Inflammatory macrophage treated with lipopolysaccharide for 1 hour (primary cell): ENCODE measurements at places on chromosomes 1 and 21.
A peak's percentile ranks its signal among the peaks of the same experiment; 100 is the strongest.

- peak; percentile 75 for DNase-seq
Observed at GRCh38 chr1:25520446-25521061, 22.9 kb upstream of the LDLRAP1 start.

GRCh38 chr21:31750843-31751242 lies 18.9 kb upstream of the SCAF4 start:
- no peak for DNase-seq

DNA sequence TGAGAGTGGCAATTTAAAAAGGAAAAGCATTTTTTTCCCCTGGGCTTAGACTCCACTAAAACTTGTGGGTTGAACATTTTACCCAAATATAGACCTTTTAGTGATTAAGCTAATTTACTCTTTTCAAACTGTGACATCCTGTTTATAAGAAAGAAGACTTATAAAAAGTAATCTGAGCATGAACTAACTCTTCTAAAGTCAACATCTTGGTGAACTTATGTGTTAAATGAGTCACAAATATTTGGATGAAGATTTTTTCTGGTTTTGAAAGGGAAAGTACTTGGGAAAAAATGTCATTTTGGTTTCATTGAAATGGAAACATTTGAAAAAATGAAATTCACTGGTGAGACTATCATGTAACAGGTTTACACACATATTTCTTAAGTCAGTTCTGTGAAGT lies 109.8 kb downstream of the KCNK2 start:
- no peak for DNase-seq

DNA sequence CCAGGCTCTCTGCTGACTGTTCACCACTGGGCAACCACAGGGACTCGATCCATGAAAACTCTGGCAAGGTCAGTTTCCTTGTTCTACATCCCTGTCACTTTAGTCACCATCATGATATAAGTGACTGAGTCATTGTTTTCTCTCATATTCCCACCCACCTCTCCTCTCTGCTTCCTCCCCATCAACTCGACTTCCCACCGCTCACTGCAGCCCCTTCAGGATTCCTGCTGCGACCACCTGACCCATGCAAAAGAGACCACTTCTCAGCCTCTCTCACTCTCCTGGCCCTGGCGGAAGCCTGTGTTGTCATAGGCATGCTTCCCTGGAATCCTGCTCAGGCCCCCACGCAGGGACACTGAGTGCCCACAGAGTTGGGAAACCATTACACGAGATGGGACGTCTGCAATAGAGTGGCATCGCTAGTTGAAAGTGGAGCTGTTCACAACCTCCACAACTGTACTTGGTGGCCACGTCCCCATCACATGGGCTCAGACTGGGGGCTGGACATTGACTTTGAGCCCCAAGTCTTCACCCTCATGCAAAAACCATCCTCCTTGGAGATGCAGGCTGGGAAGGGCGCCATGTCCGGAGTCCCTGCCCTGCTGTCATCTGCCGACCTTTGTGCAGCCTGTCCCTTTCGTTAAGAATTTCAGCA lies 1.8 kb upstream of the TFF2 start:
- DNase-seq = no peak

DNA sequence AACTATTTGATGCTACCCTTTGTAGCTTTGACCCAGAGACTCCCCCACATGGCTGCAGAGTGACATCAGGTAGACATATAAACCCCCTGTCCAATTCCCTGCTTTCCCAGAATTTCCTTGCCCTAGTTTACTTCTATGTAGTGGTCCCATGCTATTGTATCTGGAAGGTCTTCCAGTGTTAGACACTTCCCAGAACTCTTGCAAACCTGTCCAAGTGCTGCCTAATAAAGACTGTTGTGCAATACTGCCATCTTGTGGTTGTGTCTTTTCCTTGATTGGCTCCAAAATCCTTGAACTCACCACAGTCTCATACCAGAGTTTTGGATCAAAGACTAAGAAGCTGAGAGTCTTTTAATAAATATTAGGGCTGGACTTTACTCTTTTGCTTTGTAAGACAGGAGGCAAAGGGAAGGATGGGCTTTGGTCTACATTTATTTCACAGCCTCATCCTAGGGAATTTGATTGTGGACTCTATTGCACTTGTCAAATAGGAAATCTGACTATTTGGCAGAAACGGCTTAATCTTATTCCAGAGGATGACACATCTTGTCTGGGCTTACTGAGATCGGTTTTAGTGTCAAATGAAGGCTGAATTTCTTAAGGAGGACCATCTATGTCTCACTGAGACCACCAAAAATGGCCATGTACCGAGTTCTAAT lies 169.9 kb downstream of the LRRC7 start:
- peak; percentile 33 for DNase-seq

DNA sequence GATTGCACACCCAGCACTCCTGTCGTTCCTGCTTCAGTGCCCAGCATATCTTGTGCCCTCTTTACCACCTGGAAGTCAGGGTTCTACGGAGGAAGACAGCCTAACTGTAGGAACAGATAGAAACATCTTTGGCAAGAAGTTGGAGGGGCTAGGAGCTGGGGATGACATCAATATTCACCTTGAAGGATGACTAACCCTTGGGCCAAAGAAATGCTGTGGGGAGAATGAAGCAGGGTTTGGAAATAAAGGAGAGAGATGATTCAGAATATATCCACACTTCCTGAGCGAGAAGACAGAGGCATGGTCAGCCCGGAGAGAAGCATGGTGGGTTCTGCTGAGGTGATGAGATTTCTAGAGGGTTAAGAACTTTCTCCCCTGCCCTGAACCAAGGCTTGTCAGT lies 4.6 kb upstream of the NKAIN1 start:
- no peak for DNase-seq

- no peak for DNase-seq
Observed at GRCh38 chr1:7930645-7931445, 9.8 kb downstream of the TNFRSF9 start.

GRCh38 chr21:18776936-18777335 lies 373.4 kb upstream of the TMPRSS15 start:
- DNase-seq = no peak

GRCh38 chr1:162276493-162276892 lies 100.2 kb downstream of the SPATA46 start:
- peak; percentile 75 for DNase-seq

- no peak for DNase-seq
Observed at GRCh38 chr1:169624912-169625311, 5.0 kb downstream of the SELP start.

DNA sequence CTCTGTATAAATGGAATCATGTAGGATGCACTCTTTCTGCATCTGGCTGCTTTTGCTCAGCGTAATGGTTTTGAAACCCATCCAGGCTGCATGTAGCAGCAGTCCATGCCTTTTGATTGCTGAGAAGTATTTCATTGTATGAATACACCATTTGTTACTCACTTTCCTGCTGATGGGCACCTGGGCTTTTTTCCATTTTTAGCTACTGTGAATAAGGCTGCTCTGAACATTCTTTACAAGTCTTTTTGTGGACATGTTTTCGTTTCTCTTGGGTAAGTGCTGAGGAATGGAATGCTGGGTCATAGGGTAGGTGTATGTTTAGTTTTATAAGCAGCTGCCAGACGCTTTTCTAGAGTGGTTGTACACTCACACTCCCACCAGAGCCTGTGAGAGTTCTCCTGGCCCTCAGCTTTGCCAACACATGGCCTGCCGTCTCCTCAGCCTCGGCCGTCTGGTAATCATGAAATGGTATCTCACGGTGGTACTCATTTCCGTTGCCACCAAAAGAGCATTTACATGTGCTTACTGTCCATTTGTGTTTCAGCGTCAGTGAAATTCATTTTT lies 22.7 kb downstream of the SLX9 start:
- DNase-seq = no peak

DNA sequence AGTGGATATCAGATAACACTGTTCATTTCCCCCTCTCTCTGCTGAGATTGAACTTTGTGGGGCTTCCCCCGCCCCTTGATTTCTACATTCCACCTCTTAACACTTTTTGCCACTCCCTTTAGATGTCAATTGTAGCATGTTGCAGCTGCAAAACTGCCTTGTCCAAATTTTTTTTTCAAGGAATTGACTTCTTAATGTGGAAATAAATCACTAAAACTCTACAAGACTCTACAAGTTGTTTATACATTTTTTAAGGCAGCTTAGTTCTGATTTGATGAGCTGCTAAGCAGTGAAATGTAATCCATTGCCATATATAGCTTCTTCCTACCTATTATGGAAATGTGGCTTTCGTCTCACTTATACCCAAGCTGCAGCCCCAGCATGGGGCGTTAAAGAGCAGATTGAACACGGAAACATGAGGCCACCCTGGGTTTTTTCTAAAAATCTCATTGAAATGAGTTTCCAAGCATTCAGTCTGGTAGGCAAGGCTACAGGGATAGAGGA lies 132.2 kb downstream of the SYT2 start:
- DNase-seq = no peak

- DNase-seq = no peak
Observed at GRCh38 chr1:91440847-91441246, 36.2 kb upstream of the HFM1 start.

DNA sequence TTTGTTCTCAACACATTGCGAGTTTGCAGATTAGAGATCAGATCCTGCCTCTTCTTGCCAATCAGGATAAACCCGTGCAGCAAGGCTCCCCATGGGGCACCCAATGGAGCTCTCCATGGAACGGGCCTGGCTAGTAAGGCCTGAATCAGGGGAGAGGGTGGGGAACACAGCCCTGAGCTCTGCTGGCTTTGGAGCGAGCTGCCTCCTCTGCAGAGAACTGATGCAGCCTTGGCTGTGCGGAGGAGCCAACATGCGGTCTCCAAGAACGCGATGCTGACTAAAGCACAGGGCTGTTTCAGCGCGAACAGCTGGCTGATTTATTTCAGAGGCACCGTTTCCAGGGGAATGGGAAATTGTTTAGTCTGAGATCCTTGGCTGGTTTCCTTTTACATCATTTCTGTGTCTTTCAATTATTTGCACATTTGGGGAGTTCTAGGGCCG lies 139.7 kb downstream of the TSEN15 start:
- DNase-seq = peak; percentile 50

DNA sequence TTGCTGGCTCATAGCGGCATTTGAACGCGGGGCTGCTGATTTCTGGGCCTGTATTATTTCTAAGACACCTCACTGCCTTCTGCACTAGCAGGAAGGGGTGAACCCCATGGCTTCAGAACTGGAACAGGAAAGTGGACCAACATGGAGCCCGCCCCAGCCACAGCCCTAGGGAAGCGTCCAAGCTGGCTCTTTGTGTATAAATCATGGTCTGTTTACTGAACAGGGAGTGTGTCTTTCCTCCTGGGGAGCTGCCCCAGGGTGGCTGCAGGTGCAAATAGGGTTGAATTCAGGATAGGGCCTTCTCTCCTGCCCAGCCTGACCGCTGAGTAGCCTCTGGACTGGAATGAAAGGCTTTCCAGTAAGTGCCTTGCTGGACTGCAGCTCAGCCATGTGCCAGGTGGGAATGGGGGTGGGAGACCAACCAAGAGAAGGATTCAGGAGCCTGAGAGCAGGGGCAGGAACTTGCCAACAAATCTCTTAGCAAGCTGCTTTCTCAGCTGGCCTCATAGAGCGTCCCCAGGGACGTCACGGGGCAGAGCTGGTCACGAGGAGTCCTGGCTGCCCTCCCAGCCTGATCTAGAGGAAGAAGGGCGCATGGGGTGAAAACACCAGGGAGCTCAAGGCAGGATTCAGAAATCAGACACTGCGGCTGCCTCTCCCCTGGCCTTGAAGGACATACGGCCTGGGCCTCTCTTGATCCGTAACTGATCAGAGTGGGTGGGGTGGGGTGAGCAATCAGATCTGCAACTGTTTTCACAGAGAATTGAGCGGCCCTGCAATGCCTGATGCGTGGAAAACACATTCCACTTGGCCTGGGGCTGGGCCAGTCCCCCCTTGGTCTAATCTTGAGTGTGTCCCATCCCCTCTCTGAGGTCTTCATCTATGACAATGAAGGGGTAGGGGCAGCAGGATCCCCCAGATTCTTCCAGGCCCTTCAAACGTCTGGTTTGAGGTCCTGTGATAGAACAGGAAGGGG lies 56.5 kb upstream of the SELENON start:
- DNase-seq = no peak

GRCh38 chr1:230568008-230568407 lies 74.3 kb upstream of the COG2 start:
- peak; percentile 8 for DNase-seq

GRCh38 chr1:1058921-1059493 lies 15.1 kb downstream of the RNF223 start:
- no peak for DNase-seq

GRCh38 chr1:109625176-109625575 lies 5.5 kb downstream of the AMPD2 start:
- DNase-seq = no peak

GRCh38 chr1:237901299-237901934 lies 10.7 kb upstream of the ZP4 start:
- DNase-seq = peak; percentile 14

GRCh38 chr1:58864654-58865053 lies 80.8 kb upstream of the JUN start:
- no peak for DNase-seq

- DNase-seq = peak; percentile 48
Observed at GRCh38 chr1:42963378-42964043, 4.8 kb upstream of the SLC2A1 start.

DNA sequence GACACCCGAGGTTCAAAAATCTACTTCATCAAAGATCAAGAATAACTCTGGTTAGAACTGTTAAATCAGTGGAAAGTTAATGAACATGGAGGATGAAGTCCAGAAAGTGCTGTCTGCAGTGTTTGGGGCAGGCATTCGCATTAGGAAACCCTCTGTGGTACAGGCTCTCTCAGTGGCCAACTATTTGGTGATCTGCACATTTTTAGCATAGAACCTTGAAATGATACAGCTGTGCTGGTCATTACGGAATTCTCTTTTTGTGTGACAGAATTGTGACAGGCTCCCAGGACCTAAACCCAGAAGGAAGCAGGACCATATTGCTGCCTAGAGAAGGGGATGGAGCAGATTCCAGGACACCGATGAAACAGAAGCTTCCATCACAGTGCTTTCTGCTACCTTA lies 89.0 kb downstream of the SLC45A1 start:
- DNase-seq = no peak

DNA sequence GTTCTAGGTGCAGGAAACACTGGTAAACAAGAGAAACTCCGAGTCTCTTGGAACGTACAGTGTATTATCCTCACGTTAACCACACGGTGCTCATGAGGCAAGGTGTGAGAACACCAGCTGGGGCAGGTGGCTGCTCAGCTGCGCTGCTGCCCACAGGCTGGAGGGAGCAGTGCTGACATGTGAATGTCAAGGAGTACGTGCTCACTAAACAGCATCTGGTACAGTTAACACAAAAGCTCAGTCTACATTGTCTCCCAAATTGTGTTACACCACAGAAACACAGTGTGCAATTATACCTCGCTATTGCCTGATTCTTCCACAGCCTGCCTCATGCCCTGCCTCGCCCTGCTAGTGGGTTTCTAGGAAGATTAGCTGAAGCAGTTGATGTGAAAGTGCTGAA lies 138.4 kb downstream of the GLIS1 start:
- DNase-seq = no peak
